ENCODE measurements at places on chromosomes 7 and 10. TPM values are rescaled to one million over a fixed set of nuclear protein-coding genes. Genes with fewer than 3 reads are reported as not detected.

GRCh38 chr10:52326382-52326781 is 12.3 kb downstream of the DKK1 start:
- no peak for DNase-seq

DNA sequence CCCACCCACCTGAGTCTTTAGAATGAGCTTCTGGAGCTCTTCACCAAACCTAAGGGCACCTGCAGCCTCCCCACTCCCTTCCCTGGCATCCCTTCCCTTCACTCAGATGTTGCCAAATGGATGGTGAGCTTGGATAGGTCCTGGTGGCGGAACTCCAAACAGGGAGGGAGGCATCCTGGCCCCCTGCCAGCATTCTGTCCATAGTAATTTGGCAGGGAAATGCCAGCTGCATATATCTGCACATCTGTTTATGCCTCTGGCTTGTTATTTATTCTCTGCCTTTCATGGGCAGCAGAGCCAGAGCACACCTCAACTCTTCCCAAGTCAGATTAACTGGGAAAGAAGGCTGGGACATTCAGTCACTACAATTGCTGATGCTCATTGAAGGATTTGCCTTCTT is 18.1 kb downstream of the KAZALD1 start:
- no peak for DNase-seq

DNA sequence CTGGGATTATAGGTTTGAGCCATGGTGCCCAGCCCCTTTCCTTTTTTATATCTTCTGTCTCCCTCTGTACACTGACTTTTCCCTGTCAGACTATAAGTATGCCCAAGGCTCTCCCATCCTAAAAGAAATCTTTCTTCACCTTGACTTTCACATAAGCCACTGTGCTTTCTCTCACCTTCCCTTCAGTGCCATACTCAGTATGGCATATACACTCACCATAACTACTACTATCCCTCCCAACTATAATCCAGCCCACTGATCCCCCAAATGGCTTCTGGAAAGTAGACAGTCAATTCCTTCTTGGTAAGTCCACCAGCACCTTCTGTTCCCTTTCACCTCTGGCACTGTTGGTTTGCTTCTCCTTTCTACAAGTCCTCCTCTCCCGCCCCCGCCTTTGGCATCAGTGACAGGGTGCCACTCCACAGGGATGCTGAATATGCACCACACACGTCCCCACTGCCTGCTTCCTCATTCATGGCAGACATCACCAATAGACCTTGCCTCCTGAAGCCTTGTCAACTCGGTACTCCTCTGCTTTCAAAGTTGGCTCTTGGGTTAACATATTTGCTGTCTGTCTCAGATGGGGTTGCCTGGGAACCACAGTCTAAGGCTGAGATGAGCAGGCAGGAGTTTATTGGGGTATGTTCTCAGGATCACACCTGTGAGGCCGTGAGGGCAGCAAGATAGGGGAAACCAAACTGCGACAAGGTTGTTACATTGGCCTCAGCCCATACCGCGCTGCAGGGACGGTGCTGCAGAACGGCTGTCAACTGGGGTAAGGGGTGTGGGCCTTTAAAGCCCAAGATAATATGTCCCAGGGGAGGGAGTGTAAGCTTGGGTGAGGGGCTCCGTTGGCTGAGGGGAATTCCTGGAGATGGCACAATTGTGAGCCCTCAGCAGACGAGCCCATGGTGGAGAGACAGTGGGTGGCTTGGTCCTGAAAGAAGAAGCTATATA is 7.2 kb upstream of the PSAP start:
- DNase-seq, result no peak

- no peak for DNase-seq
These were observed 567.7 kb upstream of the ZWINT start for GRCh38 chr10:56928714-56929113.

DNA sequence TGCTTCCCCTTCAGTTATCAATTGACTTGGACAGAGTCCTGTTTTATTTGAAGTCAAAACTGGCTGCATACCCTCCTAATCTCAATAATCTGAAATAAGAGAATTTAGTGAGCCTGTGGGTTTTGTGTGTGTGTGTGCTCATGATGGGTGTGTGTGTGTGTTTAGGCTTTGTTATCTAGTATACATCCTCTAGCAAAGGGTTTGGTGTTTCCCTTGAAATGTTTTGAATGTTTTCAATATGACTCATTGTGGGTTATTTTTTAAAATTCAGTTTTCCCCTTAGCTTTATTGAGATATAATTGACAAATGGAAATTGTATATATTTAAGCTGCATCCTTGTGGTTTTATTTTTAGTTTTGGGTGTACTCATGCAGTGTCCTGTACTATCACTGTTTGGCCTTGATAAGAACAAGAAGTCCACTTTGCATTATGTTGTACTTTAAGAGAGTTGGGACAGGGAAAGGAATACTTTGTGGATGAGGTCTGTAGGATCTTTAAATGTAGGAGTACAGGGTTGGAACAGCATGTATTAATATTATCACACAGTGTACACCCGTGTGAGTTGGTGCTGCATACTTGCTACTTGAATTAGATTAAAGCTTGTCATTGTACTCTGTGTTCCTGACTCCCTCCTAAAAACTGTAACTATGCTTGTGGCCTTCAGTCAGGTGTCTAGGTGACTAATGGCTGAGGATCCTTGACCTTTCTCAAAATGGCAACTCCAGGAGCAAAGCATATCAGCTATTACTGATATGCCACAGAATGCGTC is 58.3 kb downstream of the VCL start:
- peak; percentile 80 for DNase-seq

DNA sequence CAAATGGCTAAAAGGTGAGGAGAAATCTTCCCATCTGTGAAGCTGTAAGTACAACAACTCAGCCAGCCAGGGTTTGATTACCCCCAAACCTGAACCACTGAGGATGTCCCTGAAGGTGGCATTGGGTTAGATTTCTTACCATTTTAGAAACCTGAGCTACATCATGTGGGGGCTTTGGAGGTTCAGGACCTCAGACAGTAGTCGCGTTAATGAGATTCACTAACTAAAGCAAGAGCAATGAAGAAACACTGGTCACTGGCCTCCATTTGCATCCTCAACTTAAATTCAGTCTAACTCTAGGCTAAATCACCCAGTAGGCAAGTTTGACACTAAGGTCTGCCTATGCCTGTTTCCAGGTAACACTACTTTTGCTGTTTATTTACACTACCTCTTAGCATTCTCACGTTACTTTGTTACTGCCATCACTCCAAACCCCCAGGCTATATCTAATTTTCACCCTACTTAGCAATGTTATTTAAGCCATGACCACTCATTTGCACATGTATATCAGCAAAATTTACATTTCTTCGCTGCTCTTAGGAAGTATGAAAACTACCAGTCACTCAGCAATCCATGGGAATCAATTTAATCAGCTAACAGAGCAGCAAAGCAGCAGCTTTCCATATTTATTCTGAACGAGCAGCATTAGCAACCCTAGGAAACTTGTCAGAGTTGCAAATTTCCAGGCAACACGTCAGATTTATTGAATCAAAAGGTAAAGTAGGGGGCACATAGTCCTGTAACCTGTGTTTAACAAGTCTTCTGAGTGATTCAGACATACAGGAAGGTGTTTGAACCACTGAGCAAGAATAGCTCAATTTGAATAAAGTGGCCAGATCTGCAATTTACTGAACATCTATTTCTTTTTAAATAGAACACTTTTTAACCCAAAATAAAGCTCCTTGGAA is 788.4 kb upstream of the SORCS1 start:
- DNase-seq, result no peak

- no peak for DNase-seq
These were observed 425.3 kb downstream of the INHBA start for GRCh38 chr7:41277561-41277960.

DNA sequence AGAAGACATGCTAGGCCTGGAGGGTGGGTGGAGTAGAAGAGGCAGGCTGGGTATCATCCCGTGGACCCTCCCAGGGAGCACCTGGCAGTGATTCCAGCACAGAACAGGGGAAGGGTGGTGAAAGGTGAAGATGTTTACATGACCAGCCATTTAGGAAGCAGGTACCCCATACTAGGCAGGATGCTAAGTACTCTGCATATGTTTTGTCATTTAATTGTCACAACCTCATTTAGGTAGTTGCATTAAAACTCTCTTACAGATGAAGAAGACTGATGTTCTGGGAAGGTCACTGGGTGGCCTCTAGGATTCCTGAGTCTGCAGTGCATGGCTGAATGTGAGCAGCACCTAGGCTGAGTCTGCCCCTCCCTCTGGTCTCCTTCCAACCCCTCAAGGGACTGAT is 15.2 kb downstream of the ITPRIP start:
- no peak for DNase-seq

GRCh38 chr7:148815612-148816011 is 68.5 kb downstream of the EZH2 start:
- DNase-seq, result no peak

- DNase-seq, result no peak
These were observed 12.7 kb downstream of the CUL1 start for GRCh38 chr7:148711191-148712102.

DNA sequence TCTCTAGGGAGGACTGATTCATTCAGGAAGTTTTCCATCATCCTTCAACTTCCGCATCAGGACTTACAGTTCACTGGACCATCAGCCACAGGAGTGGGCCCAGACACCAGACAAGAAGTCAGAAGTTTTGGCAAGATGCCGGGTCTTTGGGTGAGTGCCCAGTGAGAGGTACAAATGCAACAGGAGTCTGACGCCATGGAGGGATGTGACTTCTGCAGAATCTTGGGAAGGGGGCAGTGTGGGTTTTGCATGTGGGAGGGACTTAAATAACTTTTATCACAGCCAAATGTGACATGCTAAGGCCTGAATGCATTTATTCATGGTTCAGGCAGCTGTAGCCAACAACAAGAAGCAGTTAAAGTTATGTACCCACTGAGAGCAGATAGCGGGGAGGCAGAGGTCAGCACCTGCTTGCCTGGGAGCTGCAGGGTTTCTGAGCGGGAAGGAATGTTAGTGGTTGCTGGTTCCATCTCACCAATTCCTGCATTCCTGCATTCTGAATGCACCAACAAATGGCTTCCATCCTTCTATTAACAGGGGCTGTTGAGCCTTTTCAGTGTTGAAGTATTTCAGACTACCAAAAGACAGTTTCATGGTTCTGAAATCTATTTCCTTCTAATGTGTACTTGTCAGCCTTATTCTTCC is 375.2 kb downstream of the PAXIP1 start:
- no peak for DNase-seq

DNA sequence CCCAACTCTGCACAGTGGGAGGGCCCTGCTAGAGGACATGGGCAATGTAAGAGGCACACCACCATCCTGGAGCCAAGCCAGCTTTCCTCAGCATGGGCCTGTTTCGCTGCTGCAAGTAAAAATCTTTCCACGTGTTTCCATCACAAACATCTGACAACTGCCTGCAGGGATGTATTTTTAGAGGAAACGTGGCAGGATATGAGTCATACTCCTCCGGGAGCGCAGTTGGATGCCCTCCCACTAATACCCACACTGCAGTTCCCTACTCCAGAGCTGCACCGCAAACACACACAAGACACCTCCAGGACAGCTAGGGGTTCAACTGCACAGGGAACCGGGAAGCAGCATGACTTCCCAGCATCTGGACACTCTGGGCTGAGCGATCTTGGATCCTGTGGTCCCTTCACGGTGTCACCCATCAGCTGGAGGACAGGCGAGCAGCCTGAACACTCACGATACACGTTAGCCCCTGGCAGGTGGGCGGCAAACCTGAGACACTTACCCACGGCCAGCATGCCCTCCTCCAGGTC is 26.1 kb downstream of the PLAC9 start:
- peak; percentile 92 for DNase-seq

DNA sequence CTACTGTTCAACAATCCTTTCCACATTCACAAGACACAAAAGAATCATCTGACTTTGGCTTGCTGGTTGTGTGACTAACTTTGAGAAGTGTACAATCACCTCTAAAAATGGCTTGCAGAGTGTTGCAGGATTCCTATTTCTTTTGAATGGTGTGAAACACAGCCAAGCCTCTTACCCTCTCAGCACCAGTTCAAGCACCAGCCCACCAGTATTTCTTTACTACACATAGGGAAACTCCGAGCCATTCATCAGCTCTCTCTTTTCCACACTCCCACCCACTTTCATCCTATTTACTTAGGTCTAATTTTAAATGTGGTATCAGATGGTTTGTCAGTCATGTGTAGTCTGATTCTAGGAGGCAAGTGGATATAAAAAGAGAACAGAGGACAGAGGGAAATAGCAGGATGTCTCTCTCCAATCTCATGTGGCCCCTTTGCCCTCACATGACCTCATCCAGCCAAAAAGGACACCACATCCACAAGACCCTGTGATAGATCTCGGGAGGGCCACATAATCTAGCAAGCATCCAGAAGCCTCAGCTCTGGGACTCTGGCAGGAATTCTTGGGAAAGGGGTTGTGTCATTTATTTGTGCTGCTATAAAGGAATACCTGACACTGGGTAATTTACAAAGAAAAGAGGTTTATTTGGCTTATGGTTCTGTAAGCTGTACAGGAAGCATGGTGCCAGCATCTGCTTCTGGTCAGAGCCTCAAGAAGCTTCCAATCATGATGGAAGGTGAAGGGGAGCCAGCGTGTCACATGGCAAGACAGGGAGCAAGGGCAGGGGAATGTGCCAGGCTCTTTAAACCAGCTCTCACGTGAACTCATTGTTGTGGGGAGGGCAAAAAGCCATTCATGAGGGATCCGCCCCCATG is 66.8 kb upstream of the NEBL start:
- no peak for DNase-seq

DNA sequence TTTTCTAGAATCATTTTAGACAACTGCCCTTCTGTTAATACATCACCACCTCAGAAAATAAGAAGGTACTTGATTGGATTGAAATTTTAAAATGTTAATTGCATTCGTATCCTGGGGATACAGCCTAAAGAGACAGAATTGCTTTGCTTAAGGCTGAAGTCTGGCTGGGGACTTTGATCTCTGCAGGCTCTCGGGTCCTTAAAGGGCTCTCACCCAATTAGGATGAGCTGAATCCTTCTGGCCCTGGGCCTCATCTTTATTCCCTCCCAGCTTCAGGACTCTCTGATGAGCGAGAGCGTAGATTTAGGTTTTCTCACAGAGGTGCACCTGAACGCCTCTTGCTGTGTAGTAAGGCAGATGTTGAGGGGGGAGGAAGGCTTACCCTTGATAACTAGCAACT is 475.3 kb upstream of the C7orf33 start:
- no peak for DNase-seq

- DNase-seq, result no peak
These were observed 108.9 kb downstream of the GRID1 start for GRCh38 chr10:86257683-86258082.

- peak; percentile 43 for DNase-seq
These were observed 2.9 kb downstream of the AQP1 start for GRCh38 chr7:30914596-30914995.

GRCh38 chr10:88313878-88314277 is 269.2 kb downstream of the RNLS start:
- no peak for DNase-seq

- DNase-seq, result no peak
These were observed 13.4 kb downstream of the NPY start for GRCh38 chr7:24297362-24297761.

GRCh38 chr10:94066411-94066810 is 72.7 kb downstream of the PLCE1 start:
- no peak for DNase-seq

The ATG9B gene
- total RNA-seq, result not detected

The LLCFC1 gene
- not detected for total RNA-seq

The DENND2A gene
- total RNA-seq, result 30.0 TPM

The ABCC2 gene
- total RNA-seq, result 0.47 TPM

The NPS gene
- total RNA-seq, result not detected

The PIP4K2A gene
- 51.7 TPM for total RNA-seq

Measured in SJSA1 (cell line).